SIG-M5 (cell line): ENCODE measurements at places on chromosomes 2 and 18.

GRCh38 chr2:219506802-219507526, 7.3 kb upstream of the ASIC4 start:
- DNase-seq: no peak

GRCh38 chr2:127515383-127515915, 10.8 kb downstream of the IWS1 start:
- DNase-seq: no peak

DNA sequence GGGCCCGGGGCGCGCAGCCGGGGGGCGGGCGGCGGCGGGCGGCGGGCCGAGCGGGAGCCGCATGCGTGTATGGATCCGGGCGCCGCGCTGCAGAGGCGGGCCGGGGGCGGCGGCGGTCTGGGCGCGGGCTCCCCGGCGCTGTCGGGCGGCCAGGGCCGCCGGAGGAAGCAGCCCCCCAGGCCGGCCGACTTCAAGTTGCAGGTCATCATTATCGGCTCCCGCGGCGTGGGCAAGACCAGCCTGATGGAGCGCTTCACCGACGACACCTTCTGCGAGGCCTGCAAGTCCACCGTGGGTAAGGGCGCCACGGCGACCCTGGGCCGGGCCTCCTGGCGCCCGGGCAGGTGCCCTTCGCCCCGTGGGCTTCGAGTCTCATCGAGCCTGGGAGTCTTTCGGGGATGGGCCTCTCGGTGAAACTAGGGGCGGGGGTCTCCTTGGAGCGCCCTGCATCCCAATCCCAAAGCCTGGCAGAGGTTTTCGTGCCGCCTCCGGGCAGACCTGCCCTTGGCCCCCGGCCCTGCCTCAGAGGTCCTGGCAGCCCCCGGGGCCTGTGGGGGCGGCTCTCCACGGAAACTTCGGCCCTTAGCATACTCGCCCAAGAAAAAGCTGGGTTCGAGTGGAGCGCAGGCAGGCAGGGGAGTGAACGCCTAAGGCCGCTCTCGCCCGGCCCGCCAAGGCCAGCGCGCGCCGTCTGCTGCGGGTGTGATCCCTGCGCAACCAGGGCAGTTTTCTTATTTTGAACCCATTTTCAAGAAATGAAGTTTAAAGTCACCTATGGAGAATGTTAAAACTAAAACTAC, 622 bp downstream of the RAB12 start:
- DNase-seq: no peak

DNA sequence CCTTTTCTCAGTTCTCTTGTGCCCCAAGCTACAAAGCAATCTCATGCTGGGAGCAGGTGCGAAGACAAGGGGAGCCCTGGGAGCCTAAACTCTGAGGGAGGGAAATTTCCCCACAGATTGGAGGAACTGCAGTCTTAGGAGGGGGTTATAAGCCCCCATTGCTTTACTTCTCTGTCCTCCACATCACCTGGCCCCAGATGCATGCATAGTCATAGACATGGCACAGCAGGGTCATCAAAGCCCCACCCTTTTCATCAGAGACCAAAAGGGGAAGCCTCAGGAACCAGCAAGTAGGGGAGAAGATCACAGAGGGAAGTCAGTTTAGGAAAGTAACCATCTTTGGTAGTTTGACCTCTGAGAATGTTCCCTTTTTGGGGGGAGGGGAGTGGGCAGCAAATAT, 33.7 kb downstream of the LANCL1 start:
- no peak for DNase-seq

DNA sequence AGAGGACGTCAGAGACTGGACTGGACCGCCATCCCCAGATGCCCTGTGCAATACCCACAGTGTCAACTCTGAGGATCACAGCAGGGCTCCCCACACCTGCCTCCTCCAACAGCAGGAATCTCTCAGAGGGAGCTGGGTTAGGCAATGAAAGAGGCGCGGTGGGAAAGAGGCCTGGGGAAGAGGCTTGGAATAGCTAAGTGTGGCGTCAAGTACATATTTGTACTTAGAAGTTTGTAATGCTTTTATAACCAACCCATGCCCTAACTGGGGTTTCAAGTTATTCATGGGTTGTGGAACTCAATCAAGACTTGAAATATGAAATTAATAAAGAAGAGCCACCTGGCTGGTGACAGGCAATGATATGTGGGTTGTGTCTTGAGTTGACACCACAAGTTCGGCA, 28.7 kb downstream of the CYP26B1 start:
- no peak for DNase-seq

GRCh38 chr2:181948227-181948626, 37.4 kb upstream of the PPP1R1C start:
- no peak for DNase-seq

DNA sequence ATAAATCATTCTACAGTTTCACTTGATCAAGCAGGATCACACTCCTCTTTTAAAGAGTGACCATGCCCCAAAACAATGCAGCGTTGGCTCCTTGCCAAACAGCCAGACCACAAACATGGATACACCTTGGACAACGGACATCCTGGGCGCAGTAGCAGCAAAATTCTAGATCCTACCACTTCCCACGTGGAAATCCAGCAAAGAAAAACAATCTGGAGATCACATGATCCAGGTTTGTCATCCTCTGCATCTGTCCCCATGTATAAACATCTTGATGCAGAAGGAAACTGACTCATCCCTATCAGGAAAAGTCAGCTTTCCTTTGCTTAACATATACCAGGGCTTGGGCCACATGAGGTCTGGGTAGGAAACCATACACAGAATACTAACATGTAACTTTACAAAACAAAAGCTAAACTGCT, 53.1 kb downstream of the ZNF521 start:
- no peak for DNase-seq

DNA sequence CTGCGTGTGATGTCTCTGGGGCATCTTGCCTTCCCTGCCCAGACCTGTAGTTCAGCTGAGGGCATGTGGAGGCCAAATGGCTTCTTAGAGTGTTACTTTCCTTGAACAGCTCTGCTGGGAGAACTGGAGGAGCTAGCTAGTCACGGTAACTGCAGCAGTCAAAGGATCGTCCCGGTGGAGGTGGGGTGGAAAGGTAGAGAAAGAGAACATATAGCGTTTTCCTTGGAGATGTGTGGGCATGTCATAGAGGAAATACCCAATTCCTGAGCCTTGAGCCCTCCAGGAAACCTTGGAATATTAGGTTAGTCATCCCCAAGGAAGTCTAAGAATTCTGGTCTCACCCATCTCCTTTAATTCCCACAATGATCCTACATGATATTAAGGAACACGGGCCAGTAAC, 33.5 kb upstream of the IL37 start:
- DNase-seq: no peak

- DNase-seq: no peak
These were observed 627.0 kb upstream of the SLC39A10 start for GRCh38 chr2:195029804-195030654.

DNA sequence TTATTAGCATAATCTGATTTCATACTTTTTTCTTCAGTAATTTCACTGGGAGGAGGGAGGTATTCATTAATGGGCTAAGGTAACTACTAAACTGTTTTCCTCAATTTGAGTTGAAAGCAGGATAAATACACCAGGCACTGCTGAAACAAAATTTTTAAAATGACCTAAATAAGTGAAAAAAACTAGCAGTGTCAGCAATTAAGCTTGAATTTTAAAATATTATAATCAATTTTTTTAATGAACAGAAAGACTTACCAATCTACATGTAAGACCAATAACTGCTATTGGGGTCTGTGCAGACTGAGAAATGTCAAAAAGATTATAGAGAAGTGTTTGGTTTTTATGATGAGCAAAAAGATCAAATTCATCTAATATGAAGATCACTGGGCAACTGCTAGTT, 68.4 kb downstream of the ORC4 start:
- DNase-seq: no peak

DNA sequence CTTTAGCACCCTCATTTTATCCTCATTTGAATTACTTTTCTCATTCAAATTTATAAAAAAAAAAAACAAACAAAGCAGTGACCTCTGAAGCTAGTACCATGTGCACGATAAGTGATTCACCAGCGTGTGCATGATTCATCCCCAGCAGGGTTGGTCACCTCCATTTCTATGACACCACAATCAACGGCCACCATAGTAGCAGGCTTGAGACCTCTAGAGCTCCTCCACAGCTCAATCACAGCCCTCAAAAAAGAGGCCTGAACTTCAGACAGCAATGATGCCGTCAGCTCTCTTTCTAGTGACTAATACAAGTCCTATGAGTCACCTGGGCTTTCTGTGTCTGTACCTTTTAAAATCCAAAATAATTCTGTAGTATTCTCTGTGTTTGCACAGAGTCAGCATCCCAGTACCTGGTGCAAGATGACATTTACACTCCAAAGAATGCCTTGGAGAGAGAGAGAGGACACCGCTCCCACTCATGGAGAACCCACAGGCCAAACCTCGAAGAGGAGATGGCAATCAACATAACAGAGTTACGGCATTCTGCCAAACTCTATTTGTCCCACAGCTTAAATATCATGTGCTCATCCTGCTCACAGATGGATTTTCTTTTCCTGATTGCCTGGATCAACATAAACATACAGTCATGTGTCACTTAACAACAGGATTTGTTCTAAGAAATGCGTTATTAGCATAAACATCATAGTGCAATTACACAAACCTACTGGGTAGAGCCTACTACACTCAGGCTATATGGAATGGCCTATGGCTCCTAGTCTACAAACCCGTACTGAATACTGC, 58.7 kb downstream of the L3MBTL4 start:
- no peak for DNase-seq

GRCh38 chr2:89848763-89849368, 1157.4 kb downstream of the RPIA start:
- DNase-seq: no peak

GRCh38 chr2:64661741-64662169, 8.0 kb upstream of the SERTAD2 start:
- DNase-seq: peak; percentile 62

GRCh38 chr2:157940024-157940423, 63.9 kb upstream of the ACVR1 start:
- DNase-seq: no peak

- no peak for DNase-seq
These were observed 113.0 kb downstream of the BCL2 start for GRCh38 chr18:63206433-63207142.

GRCh38 chr18:34121200-34121721, 103.5 kb downstream of the NOL4 start:
- no peak for DNase-seq

GRCh38 chr2:168064011-168064998, 183.1 kb downstream of the STK39 start:
- DNase-seq: no peak

- DNase-seq: no peak
These were observed 10.4 kb upstream of the SFTPB start for GRCh38 chr2:85678377-85678776.

GRCh38 chr2:59449274-59449673, 1104.2 kb downstream of the BCL11A start:
- no peak for DNase-seq

- DNase-seq: no peak
These were observed 16.6 kb downstream of the SESTD1 start for GRCh38 chr2:179248024-179248348.

DNA sequence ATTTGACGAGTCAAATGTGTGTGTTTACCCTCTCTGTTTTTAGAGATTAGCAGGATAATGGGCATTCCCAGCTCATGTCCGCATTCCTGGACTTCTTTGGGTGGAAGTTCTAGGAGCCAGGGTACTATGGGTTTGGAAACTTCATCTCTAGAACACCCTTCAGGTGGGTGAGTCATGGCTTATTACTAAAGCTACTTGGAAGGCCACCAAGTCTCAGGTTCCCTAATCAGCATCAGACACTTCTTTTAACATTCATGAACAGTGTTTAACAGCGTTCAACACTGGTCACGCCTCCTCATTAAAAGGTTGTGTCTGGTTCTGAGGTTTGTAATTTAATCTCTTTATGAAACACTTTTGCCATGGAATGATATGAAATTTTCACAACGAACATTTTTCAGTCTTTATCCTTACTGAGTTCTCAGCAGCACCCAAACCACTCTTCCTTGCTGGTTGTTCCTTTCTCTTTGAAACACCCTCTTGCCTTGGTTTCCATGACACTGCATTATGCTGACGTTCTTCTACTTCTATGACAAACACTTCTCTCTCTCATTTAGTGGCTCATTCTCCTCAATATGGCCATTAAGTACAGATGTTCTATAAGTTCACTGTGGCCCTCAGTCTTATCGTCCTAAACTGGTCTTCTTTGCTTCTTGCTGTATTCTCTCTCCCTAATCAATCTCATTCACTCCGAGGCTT, 49.3 kb downstream of the MMADHC start:
- DNase-seq: no peak

DNA sequence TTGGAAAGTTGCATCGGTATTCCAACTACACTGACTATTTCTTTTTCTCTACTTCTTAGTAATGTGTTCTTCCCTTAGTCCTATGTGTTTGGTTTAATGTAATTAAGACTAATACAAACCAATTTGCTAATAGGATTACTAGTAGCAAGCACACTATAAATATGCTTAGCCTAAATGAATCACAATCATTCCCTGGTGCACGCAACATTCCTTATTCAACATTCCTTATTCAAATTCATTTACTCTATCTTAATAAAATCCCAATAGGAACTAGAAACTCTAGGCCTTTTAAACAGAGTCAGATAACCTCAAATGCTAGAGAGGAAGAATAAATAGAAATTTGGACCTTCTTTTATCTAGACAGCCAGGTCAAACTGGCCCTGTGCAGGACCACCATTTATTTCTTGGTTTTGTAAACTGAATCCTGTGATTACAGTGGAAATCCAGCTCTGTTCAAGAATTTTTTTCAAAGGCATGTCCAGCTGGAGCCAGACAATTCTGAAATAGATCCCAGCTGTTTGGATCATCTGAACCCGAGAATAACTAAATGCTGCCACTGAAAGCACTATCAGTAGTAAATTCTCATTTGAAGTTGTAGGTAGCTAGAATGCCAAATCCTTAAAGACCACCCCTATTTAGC, 103.1 kb downstream of the PPP1R1C start:
- DNase-seq: no peak

DNA sequence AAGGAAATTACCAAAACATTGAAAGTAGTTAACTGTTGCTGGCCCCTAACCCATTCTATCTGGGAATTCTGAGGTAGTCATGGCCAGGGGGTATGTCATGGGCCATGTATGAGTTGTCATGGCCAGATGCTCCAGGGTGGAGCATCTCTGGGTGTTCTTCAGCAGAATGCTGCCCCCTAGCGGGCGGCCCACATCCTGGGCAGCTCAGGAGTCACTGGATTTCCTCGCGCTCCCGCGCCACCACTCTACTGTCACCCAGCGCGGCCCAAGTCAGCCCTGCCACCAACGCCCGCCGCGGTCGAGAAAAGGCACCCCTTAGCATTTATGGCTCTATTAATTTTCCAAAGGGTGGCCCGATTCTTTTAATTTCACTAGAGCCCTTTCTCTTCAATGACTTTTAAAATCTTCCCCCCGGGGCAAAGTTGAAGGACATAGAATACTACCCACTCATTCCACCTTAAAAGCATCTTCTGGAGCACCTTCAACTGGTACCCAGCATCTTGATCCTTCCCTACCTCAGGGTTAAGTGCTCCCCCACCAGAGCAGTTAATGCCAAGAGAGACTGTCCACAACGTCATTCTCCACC, 41.6 kb downstream of the PKDCC start:
- DNase-seq: no peak

DNA sequence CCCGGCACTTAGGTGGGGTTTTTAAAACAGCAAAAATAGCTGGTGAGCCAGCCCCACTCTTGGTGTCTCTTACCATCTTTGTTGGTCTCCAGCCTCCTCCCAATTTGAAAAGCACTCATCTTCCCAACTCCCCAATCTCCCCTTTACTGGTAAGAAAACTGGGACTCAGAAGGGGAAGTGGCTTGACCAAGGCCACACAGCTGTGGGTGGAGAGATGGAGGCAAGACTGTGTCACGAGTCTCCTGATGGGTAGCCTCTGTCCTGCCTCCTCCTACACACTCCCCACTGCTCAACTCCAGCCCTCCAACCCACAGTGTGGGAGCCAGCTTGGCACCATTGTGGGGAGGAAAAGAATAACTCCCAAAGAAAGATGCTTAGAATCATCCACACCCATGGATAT, 140.4 kb downstream of the SMAD2 start:
- DNase-seq: no peak
